ENCODE measurements at places on chromosomes 6 and 20. TPM values are rescaled to one million over a fixed set of nuclear protein-coding genes. Genes with fewer than 3 reads are reported as not detected.

The HSPA12B gene
- total RNA-seq = 2.4 TPM

The SAMD5 gene
- total RNA-seq = 11.8 TPM

The ANKRD66 gene
- total RNA-seq = not detected

The RALGAPA2 gene
- total RNA-seq = 45.7 TPM

The SNRNP48 gene
- 15.9 TPM for total RNA-seq

The CD40 gene
- 0.41 TPM for total RNA-seq

The SLC17A1 gene
- total RNA-seq = not detected

The KHDC1L gene
- 1.2 TPM for total RNA-seq

The CTCFL gene
- total RNA-seq = not detected

The NMBR gene
- total RNA-seq = 4.9 TPM

The RIPPLY2 gene
- 21.6 TPM for total RNA-seq

The ZSCAN31 gene
- 13.5 TPM for total RNA-seq

The SLC22A16 gene
- not detected for total RNA-seq

The PRRT1 gene
- total RNA-seq = 0.41 TPM

The EDN3 gene
- total RNA-seq = 0.82 TPM

The THBS2 gene
- total RNA-seq = 6.5 TPM

The ZC2HC1B gene
- total RNA-seq = not detected

The RBM39 gene
- 450 TPM for total RNA-seq

The NR2E1 gene
- total RNA-seq = 6.1 TPM

The LAMA2 gene
- 11.4 TPM for total RNA-seq

The MROH8 gene
- total RNA-seq = 5.3 TPM

The AIF1 gene
- total RNA-seq = 6.9 TPM
